ENCODE measurements at places on chromosomes 1 and 21. TPM values are rescaled to one million over a fixed set of nuclear protein-coding genes. Genes with fewer than 3 reads are reported as not detected.

- no peak for DNase-seq
Observed at GRCh38 chr21:43605320-43606215, 53.7 kb downstream of the HSF2BP start.

- DNase-seq: no peak
Observed at GRCh38 chr1:175629318-175629694, 114.1 kb downstream of the TNR start.

DNA sequence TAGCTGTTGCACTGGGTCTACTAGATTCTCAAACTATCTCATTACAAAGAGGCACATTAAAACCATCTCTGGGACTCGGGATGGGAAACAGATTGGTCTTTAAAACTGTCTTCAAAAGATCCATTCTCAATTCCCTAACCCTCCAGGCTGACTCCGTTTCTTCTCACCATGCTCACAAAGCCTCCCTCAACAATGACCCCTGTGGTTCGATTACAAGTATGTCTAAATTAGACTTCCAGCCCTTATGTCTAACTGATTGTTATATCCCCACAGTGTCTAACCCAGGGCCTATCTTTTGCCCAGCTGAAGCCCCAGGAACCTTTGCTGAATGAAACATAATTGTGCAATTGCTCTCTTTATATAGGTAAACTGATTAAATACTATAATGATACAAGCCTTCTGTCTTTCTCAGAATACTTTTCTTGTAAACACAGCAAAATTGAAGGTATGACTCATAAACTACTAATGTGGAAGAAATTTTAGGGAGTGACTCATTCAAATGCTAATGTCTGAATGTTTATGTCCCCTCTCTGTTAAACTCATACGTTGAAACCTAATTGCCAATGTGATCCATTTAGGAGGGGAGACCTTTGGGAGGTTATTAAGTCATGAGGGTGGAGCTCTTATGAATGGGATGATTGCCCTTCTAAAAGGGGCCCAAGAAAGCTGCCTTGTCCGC is 65.6 kb upstream of the DAB1 start:
- DNase-seq: no peak

GRCh38 chr1:113684153-113684541 is 75.1 kb downstream of the PHTF1 start:
- DNase-seq: peak; percentile 92

- peak; percentile 53 for DNase-seq
Observed at GRCh38 chr1:84122780-84123382, 21.2 kb upstream of the PRKACB start.

- peak; percentile 71 for DNase-seq
Observed at GRCh38 chr1:89633248-89633799, 404 bp downstream of the LRRC8C start.

- peak; percentile 48 for DNase-seq
Observed at GRCh38 chr1:4108758-4109627, 208.9 kb upstream of the C1orf174 start.

GRCh38 chr21:35581640-35582039 is 478.7 kb downstream of the SETD4 start:
- DNase-seq: no peak

TMPRSS2 gene
- 2.1 TPM for total RNA-seq

- DNase-seq: peak; percentile 81
Observed at GRCh38 chr1:154479764-154480421, 22.1 kb upstream of the TDRD10 start.

GRCh38 chr1:218462587-218462986 is 117.5 kb downstream of the TGFB2 start:
- DNase-seq: no peak
